ENCODE measurements at places on chromosomes 16 and 17.

DNA sequence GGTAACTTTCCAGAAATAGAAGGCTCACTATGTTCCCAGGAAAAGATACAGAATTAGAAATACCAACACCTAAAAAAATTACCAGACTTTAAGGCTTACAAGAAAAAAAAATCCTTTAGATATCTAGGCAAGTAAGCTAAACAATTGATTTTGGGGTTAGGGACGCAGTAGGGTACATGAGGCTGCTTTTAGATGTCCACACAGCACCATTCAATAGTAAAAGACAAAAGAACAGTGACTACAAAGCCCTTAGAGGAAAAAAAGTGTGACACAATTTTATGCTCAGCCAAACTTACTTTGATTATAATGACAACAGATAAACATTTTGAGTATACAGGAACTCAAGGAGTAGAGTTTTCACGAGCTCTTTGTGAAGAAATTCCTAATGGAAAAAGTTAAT, 29.9 kb downstream of the METTL16 start:
- DNase-seq: no peak

DNA sequence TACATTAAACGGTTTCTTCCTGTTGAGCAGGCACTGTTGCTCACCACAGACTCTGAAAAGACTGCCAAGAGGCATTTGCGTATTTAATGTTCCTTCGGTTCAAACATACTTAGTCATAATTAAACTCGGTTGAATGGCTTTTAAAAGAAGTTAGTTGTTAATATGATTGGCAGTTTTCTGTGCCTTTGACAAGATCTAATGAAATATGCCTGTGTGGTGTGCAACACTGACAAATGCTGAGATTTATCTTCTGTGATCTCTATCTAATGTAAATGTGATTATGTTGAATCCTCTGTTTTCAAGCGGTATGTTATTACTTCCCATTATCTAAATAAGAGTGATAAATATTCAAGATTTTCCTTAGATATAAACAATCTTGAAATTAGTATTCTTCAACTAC, 1046.6 kb downstream of the CDH8 start:
- DNase-seq: no peak

DNA sequence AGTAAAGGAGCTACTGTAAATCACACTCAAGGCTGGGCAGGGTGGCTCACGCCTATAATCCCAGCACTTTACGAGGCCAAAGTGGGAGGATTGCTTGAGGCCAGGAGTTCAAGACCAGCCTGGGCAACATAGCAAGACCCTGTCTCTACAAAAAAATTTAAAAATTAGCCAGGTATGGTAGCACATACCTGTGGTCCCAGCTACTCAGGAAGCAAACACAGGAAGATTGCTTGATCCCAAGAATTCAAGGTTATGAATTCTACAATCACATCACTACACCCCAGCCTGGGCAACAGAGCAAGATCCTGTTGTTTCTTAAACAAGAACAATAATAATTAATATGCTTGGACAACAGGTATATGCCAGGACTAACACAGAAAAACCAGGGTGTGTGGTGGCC, 13.2 kb downstream of the RHBDL3 start:
- DNase-seq: no peak

DNA sequence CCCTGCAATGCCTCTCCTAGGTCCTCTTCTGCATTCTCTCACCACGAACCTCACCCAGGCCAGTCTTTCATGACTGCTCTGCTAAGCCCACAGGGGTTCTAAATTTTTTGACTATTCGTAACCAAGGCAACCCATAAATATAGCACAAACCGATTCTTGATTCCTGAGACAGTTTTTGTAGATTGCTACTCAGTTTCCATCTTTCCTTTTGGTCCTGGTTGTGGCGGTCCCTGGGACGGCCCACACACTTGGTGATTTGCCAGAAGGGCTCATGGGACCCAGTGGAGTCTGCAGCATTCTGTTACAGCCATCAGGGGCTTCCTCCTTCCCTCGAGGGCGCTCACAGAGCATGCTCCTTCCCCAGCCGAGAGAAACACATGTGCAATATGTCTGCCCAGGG, 23.4 kb upstream of the MGAT5B start:
- DNase-seq: no peak

- no peak for DNase-seq
Measured at GRCh38 chr16:87754535-87754934, 11.3 kb downstream of the KLHDC4 start.

DNA sequence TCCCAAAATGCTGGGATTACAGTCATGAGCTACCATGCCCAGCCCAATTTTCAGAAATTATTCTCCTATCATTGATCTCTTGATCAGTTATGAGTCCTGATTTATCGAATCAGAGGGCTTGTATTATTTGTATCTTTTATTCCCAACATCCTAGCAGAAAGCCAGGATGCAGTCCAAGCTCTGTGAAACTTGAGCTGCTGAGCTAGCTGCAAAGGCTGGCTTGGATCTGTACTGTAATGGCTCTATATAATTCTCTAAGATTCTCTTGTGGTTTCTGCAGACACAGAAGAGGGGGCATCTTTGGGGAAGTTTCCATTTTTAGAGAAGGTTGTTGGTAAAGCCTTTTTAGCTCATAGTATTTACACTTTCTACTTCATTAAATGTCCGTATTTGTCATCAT, 227.1 kb downstream of the MAP2K4 start:
- peak; percentile 48 for DNase-seq

DNA sequence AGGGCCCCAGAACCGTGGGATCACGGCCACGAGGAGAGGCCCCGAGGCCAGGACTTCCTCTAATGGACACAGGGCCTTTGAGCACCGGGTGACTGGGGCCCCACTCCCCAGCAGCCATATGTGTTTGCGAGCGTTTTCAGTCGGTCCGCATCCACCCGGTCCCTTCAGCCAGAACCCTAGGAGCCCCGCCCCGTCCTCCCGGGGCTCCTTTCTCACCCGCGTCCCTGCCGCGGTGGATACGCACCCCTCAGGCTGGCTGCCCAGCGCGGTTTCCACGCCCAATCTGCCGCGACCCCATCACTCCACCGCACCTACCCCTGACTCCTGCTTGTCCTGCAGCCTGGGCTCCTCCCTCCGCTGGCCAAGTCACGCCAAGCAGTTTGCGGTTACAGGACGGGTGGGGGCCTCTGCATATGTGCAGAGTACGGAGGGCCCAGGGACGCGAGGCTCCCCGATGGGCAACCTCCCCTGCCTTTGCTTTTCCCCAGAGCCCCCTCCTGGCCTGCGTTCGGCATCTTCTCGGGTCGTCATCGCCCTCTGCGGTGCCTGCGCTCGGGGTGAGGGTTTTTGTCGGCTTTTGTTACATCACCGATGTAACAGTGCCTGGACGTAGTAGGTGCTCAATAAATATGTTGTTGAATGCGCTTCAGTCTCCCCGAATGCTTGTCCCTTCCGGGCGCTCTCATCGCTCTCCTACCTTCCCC, 1.0 kb upstream of the TTYH2 start:
- peak; percentile 24 for DNase-seq

- DNase-seq: no peak
Measured at GRCh38 chr17:45753645-45754225, 30.4 kb upstream of the CRHR1 start.

- DNase-seq: no peak
Measured at GRCh38 chr17:48429638-48430586, at the start of gene SKAP1. Gene SKAP1 (minus strand): TSS chr17:48430214.

- no peak for DNase-seq
Measured at GRCh38 chr17:30237296-30238002, 2.0 kb upstream of the SLC6A4 start.

GRCh38 chr16:60120586-60120985, 1386.5 kb upstream of the GOT2 start:
- DNase-seq: no peak

- peak; percentile 71 for DNase-seq
Measured at GRCh38 chr17:79843816-79844800, 4.9 kb upstream of the CBX4 start.

DNA sequence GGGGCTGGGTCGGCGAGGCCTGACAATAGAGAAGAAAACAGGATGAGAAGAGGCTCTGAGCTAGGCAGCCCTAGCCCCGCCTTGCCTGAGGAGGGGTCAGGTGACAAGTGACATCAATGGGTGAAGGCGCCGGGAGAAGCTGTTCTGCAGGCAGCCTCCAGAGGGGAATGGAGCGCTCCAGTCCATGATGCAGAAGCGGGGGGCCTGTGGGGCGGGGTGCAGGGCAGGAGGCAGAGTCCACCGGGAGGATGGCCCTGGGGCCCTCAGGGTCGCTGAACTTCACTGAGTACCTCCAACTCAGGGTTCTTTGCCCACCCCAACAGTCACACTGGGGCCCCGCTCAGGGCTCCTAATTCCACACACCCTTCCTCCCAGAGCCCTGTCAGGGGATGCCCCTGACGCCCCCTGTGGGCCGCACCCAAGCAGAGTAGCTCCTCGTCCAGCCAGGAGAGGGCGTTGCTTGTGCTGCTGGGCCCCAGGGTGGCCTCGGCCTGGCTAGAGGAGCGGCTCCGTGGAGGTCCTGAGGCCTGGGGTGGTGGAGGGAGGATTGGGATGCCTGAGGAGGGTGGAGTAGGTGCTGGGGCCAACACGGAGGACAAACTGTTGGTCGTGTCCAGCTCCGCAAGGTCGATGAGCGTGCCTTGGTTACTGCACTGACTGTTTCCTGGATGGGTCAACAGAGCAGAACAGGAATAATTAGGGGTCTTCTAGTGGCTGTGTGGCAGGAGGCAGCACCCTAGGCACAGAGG, 20.8 kb downstream of the GGA3 start:
- DNase-seq: peak; percentile 26

- DNase-seq: no peak
Measured at GRCh38 chr16:10949424-10949970, 5.1 kb downstream of the CLEC16A start.

- DNase-seq: peak; percentile 91
Measured at GRCh38 chr17:43453331-43453812, 30.4 kb upstream of the DHX8 start.

DNA sequence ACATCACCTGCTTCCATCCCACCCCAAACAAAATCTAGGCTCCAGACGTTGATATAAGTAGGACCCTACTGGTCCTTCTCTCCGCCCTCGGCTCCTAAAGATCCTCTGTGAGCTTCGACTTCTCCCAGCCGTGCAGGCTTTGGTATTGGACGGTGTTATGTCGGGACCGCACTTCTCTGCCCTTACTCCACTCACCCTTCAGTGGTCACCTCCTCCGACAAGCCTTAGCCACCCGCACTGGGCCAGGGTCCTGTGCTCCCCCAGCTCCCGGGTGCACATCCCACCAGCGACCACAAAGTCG, 1.6 kb downstream of the PSMB10 start:
- DNase-seq: no peak

DNA sequence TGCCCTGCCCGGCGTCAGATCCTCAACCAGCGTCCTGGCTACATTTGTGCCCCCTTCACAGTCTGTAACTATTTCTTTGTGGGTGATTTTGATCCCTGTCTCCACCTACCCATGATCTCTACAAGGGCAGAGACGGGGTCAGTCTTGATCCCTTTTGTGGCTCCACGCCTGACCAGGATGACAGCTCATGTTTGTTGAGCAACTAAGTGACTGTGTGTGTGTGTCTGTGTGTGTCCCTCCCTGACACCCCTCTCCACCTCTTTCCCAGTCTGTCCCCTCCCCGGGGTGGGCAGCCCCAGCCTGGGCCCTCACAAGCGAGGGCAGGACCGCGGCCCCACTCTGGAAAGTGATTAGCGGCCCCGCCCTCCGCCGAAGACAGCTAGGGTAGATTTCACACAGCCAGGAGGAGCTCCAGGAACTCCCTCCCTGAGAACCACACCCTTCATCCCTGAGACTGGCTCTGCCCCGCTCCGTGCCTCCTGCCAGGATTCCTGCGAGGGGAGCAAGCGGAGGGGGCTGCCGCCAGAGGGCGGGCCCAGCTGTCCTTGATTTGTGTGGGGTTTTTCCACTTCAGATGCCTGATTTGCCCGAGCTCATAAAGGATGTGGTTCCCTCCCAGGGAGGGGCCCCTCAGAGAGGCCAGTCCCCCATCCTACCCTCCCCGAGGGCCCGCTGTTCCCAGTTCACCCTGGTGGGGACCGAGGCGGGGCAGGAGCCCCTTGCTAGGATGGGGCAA, 5.3 kb upstream of the HS3ST6 start:
- peak; percentile 83 for DNase-seq

- DNase-seq: peak; percentile 95
Measured at GRCh38 chr17:7922845-7923628, 6.6 kb downstream of the KCNAB3 start.

GRCh38 chr17:38572669-38573365, 32.9 kb downstream of the SRCIN1 start:
- peak; percentile 59 for DNase-seq
